ENCODE measurements at places on chromosomes 2 and 18. TPM values are rescaled to one million over a fixed set of nuclear protein-coding genes. Genes with fewer than 3 reads are reported as not detected.

The STPG4 gene
- 0.20 TPM for polyA plus RNA-seq

DNA sequence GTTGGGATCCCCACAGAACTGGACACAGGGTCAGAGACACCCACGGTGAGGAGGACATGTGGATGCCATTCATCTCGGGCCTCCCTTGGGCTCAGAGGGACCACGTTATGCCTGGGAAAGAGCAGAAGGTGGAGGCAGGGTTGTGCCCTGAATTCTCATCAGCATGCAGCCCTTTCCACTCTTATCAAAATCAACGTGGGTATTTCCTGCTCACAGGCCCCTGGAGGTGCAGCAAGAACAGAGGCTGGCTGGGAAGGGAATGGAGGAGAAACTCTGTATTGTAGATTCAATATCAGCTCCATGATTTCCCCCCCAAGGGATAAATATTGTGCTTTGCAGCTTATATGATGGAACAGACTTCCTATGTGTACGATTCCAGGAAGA, 90.9 kb downstream of the SETBP1 start:
- no peaks in the 10 kb centered on the region for H3K4me1 ChIP-seq
- no peak for DNase-seq
- H3K27me3 ChIP-seq = no peaks in the 10 kb centered on the region
- no peak overlapping the region for H3K27ac ChIP-seq
- no peak overlapping the region for H3K4me3 ChIP-seq

GRCh38 chr2:167925758-167926157, 321.6 kb downstream of the STK39 start:
- H3K36me3 ChIP-seq = no peaks in the 10 kb centered on the region
- H3K4me3 ChIP-seq = no peak overlapping the region
- H3K4me1 ChIP-seq = peaks cover 6% of the 10 kb centered on the region
- H3K27ac ChIP-seq = peak overlapping the region; percentile 59

The TRIM43 gene
- polyA plus RNA-seq = 0.23 TPM

DNA sequence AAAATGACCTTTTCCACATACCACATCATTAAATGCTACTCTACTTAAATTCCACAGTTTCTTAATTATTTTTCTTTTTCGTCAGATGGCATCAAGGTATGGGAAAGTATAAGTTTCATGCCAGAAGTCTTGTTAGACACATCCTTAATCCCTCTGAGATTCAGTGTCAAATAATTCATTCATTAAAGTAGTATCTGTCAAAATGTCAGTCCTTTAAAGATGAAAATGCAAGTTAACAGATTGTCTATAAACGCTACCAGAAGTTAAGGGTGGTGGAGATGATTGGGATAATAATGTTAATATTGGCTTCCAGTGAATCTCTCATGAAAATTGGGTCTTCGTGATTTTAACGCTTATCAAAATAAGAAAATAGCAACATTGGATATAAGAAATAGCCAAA, 504.2 kb upstream of the LINC00305 start:
- H3K4me1 ChIP-seq = no peaks in the 10 kb centered on the region
- DNase-seq = no peak
- H3K27ac ChIP-seq = no peak overlapping the region

The TMEM169 gene
- polyA plus RNA-seq = 0.30 TPM

- H3K4me3 ChIP-seq = no peak overlapping the region
- DNase-seq = no peak
- no peaks in the 10 kb centered on the region for H3K27me3 ChIP-seq
- H3K4me1 ChIP-seq = no peaks in the 10 kb centered on the region
- H3K36me3 ChIP-seq = no peaks in the 10 kb centered on the region
These were observed 22.9 kb upstream of the DARS1 start for GRCh38 chr2:136008205-136008865.

GRCh38 chr2:8575038-8575833, 106.6 kb upstream of the ID2 start:
- H3K27me3 ChIP-seq = no peaks in the 10 kb centered on the region
- no peaks in the 10 kb centered on the region for H3K36me3 ChIP-seq

The SPAG16 gene
- polyA plus RNA-seq = 20.5 TPM

DNA sequence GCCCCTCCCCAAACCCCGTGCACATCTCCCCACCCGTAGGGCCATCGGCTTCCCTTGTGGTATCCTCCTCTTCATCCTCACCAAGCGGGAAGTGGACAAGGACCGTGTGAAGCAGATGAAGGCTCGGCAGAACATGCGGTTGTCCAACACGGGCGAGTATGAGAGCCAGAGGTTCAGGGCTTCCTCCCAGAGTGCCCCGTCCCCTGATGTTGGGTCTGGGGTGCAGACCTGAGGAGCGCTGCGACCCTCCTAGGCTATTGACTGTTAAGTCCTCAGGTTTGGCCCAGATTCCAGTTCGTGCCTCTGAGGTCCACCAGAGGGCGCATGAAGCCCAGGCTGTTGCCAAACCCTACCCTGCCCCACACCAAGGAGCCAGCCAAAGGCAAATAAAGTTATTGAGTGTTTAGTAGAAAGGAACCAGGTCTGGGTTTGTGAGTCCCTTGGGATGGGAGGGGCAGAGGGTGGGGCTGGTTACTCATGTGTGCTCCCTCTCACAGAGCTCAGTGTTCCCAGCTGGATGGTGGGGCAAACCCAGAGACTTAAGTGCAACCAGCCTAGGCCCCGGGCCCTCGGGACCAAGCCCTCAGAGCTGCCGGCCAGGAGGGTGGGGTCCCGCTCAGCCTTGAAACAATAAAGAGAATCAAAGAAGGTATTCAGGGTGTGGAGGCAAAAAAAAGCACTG, 2.4 kb downstream of the PNKD start:
- no peak overlapping the region for H3K4me3 ChIP-seq
- no peaks in the 10 kb centered on the region for H3K27me3 ChIP-seq
- DNase-seq = peak; percentile 79
- H3K36me3 ChIP-seq = peaks cover 22% of the 10 kb centered on the region
- H3K27ac ChIP-seq = no peak overlapping the region
- 0 out of 2 replicates have a peak, but pooled peaks cover 14% of the 10 kb centered on the region for H3K4me1 ChIP-seq

Measured in SK-N-SH (cell line).